Fibroblast of the aortic adventitia (primary cell): ENCODE measurements at places on chromosomes 5 and 9. TPM values are rescaled to one million over a fixed set of nuclear protein-coding genes. Genes with fewer than 3 reads are reported as not detected.

MCTP1 gene
- total RNA-seq: 1.5 and 7.6 TPM in 2 replicates

UNC5A gene
- not detected in 2 replicates for total RNA-seq

PIP5K1B gene
- total RNA-seq: not detected in 2 replicates

JAKMIP2 gene
- total RNA-seq: 1.4 and 2.4 TPM in 2 replicates

DAB2IP gene
- 11.4 and 17.4 TPM in 2 replicates for total RNA-seq

PTGER4 gene
- total RNA-seq: 0.57 and 12.0 TPM in 2 replicates

CD72 gene
- total RNA-seq: 1.1 and 1.9 TPM in 2 replicates

MTAP gene
- 14.4 and 62.2 TPM in 2 replicates for total RNA-seq

SNAPC3 gene
- total RNA-seq: 43.3 and 123 TPM in 2 replicates

GZMA gene
- total RNA-seq: not detected in 2 replicates

ANKRD34B gene
- total RNA-seq: not detected in 2 replicates

SPOCK1 gene
- total RNA-seq: 174 and 196 TPM in 2 replicates

IL9 gene
- not detected in 2 replicates for total RNA-seq
